Cortex of kidney (tissue), 1 donor: ENCODE measurements at places on chromosomes 16 and 17.

DNA sequence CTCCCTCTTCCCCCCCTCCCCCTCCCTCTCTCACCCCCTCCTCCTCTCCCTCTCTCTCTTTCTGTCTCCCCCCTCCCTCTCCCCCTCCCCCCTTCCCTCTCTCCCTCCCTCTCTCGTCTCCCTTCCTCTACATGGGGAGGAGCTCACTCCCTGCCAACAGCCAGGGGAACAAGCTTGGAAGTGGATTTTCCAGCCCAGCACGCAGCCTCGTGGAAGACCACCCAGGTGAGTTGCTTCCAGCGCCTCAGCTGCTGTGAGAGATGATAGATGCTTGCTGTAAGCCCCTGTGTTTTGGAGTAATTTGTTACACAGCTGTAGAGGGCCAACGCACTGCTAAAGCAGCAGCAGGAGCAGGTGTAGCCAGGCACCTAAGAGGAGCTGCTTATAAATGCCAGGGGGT, 20.8 kb downstream of the ACTG1 start:
- no peak for DNase-seq

DNA sequence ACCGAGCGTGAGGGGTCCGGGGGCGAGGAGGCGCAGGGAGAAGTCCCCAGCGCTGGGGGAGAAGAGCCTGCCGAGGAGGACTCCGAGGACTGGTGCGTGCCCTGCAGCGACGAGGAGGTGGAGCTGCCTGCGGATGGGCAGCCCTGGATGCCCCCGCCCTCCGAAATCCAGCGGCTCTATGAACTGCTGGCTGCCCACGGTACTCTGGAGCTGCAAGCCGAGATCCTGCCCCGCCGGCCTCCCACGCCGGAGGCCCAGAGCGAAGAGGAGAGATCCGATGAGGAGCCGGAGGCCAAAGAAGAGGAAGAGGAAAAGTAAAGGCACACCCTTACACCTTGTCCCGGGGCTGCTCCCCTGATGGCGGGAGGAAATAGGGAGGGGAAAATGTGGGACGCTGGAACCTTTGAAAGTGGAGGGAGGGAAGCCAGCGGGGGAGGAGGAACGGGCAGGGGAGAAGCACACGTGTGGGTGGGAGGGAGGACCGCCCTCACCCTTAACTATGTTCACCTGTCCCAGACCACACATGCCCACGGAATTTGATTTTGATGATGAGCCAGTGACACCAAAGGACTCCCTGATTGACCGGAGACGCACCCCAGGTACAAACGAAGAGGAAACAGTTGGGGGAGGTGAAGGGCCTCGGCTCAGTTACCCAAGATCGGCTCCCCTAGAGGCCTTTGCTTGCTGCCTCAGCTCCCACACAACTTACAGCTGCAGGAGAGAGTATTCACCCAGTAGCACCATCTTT, 916 bp downstream of the PAGR1 start:
- no peak for DNase-seq

DNA sequence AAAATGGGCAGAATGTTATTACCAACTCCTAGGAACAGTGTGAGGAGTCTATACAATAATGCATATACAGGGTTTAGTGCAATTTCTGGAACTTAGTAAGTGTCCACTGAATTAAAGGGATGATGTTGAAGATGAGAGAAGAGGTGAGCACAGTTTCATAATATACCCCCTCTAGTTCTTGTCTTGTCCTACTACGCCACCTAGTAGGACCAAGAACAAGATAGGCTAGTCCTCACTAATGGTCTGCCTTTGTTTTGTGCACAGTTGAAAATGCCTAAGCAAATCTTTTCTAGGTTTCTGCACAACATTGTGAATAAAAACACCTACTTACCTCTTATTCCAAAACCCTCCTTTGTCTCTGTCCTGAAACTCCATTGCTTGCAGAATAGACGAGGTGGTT, 670.2 kb downstream of the CDH8 start:
- no peak for DNase-seq

DNA sequence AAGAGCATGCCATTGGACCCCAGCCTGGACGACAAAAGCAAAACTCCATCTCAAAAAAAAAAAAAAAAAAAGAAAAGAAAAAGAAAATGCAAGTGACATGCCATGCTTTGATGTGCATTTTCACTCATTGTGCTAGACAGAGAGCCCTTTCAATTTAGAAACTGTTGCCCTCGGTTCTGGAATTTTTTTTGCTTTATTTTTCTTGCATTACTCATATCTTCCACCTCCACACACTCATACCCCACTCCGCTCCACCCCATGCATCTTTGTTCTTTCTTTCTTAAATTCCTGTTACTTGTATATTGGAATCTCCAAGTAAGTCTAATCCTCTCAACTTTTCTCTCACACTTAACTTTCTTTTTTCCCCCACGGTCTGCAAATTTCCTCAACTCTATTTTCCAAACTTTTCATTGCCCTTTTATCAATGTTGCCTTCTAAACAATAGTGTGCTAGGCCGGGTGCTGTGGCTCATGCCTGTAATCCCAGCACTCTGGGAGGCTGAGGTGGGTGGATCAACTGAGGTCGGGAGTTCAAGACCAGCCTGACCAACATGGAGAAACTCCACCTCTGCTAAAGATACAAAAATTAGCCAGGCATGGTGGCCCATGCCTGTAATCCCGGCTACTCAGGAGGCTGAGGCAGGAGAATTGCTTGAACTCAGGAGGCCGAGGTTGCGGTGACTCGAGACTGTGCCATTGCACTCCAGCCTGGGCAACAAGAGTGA, 16.8 kb upstream of the SUZ12 start:
- DNase-seq = no peak

DNA sequence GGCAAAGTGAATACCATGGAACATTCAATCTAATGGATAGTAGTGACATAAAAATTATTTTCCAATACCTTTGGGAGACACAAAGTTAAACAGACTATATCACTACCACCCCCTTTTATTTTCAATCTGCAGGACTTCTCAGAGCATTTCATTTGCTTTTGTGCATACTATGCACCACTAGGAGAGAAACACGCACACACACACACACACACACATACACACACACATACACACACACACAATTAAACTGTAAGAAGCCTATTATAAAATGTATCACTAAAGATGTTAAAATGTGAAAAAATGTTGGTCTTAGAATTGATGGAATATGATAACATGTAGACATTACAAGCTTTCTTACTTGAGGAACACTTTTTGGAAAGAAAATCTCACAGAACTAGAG, 331.4 kb downstream of the CA10 start:
- no peak for DNase-seq

- no peak for DNase-seq
These were observed 152.9 kb downstream of the CLEC16A start for GRCh38 chr16:11097094-11097786.

DNA sequence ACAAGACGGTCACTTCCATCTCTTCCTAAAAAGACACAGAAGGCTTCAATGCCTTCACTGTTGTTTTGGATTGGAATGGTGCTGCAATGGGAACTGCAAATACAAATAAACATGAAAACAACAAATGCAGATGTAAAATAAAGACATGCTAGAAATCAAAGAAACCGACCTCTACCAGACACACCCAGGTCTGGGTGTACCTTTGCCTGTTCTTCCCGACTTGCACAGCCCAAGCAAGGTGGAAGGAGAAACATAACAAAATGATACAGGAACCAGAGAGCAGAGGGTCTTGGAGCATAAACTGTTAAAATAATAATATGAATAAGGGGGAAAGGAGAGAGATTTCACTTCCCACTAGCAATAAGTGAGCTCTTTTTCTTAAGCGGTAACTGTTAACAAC, 17.3 kb downstream of the RFFL start:
- DNase-seq = no peak

DNA sequence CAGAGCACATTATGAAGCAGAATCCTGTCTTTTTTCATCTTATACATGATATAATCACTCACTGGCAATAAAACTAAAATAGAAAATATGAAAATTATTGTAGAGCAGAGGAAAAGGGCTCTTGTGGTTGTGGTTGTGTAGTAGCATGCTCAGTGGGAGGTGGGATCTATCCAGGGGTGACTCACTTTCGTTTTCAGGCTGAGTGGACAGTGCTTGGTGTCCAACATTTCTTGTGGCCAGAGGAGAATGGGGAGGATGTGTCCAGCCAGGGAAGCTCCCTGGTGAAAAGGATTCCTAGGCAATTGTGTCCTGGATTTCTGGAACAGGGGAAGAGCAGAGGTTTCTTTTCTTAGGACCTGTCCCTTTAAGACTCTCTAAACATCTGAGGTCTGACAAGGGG, 31.9 kb upstream of the CPHXL start:
- DNase-seq = no peak

DNA sequence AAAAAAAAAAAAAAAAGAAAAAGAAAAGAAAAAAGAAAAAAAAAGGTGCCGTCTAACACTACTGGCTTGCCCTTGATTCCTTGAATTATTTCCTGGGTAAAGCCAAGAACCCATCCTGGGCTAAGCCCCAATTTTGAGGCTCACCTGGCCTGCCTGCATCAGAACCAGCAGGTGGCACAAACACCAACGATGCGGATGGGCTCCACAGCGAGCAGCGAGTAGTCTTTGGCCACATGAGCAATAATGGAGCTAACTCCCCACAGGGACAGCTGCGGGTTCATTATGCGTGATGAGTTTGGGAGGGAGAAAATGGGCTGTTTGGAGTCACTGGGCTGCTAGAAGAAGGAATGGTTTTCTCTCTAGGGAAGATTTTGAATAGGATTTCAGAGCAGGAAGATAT, 91.1 kb downstream of the ASIC2 start:
- DNase-seq = no peak

- no peak for DNase-seq
These were observed 20.2 kb upstream of the RBFOX3 start for GRCh38 chr17:79630821-79631639.

DNA sequence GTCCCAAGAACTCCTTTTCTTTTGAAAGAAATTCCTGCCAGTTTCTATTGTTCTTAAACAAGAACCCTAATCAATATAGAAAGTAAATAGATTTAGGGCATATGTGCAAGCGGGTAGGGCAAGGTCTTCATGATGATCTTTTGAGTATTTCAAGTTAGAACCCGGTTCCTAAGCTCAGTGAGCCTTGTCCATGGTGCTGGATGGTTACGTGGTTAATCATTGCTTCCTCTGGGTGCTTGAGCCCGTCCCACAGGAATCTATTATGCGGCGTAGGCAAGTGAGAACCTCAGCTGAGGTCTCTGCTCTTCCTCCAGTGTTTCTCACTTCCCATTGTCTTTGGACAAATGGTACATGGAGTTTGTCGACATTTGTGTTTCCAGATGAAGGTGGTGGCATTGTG, 580.8 kb upstream of the EEF2KMT start:
- no peak for DNase-seq

GRCh38 chr17:68344701-68345136, 53.4 kb downstream of the ARSG start:
- no peak for DNase-seq

GRCh38 chr17:13484020-13484419, 117.7 kb downstream of the HS3ST3A1 start:
- no peak for DNase-seq

- DNase-seq = no peak
These were observed 126.9 kb downstream of the SPACA3 start for GRCh38 chr17:33118391-33119075.

GRCh38 chr17:8693328-8693727, 51.3 kb downstream of the CCDC42 start:
- DNase-seq = no peak

- DNase-seq = no peak
These were observed 27.8 kb downstream of the CASKIN2 start for GRCh38 chr17:75487351-75488070.

DNA sequence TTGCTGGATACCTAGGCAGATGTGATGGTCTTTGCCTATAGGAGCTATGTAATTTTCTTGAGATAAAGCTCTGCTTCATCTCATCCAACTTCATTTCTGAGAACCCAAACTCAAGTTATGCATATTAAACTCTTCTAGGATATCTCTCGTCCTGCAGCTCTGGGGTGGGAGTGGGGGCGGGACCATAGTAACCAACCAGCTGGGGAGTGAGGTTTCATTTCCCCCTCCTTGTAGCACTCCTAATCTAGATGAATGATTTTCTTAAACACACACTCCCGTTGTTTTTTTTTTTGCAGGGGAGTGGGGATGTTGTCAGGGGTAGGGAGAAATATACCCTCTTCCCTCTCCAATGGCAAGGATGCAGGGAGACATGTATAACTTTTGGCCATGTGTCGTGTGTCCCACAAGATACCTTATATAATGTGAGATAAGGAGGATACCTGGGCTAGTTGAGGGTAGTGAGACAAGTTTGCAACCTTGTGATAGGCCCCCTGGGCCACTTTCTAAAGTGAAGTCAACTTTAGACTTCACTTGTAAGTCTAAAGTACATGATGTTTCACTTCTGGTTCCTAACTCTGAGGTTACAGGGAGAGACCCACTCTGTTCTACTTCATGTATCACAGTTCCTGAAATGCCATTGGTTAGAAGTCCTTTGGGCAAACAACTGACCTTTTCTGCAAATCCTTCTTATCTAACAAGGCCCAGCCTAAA, 10.5 kb upstream of the HEATR6 start:
- no peak for DNase-seq

GRCh38 chr17:74529243-74529642, 2.0 kb downstream of the CD300LB start:
- DNase-seq = no peak

DNA sequence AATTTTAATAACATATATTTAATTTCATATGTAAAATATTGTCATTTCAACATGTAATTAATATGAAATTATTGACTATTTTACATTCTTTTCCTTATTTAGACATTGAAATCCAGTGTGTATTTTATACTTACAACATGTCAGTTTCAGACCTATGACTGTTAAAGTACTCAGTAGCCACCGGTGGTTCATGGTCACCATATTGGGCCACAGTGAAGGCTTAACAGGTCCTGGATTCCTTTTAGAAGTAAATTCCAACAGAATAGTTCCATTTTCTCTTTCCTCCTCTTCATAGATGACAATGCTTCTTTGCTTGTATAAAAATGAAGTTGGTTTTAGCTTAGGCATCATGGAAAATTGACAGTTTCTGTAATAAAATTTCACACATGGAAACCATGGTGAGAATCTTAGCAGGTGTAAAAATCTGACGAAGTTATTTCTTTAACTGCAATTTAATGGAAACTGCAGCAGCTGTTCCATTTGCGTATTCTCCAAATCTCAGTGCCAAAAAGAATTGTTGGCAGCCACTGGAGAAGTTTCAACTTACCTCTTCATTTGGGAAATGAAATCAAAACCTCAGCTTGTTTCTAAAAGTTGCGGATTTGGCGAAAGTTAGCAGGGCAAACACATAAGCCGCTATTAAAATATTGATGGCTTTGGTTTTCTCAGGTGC, 231.1 kb downstream of the CDH13 start:
- DNase-seq = no peak

DNA sequence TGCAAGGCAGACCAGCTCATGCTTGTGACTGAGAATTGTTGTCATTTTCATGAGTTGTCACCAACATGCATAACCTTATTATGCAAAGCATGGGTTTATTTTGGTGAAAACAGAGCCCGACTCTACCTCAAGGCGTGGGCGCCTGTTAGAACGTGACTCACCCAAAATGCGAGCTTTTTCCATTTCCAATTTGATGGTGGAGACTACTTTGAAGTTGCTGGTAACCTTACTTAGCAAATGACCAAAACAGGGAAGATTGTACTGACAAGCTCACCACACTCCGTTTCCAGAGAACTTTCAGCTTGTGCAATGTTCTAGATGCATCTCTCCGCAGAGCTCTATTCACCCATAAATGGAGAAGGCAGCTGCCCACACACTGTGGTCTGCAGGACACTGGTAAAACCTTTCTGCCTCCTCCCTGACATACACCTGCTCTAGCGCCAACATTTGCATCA, 284.5 kb downstream of the MAF start:
- no peak for DNase-seq
